ENCODE measurements at places on chromosomes 1 and 21.

DNA sequence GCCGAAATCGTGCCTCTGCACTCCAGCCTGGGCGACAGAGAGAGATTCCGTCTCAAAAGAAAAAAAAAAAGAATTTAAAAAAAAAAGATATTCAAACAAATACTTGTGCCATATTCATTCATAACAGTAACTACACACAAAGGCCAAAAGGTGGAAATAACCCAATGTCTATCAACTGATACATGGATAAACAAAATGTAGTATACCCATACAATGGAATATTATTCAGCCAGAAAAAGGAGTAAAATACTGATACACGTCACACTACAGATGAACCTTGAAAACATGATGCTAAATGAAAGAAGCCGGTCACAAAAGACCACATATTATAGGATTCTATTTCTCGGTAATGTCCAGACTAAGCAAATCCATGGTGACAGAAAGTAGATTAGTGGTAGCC, 109.4 kb upstream of the SOD1 start:
- DNase-seq: no peak

DNA sequence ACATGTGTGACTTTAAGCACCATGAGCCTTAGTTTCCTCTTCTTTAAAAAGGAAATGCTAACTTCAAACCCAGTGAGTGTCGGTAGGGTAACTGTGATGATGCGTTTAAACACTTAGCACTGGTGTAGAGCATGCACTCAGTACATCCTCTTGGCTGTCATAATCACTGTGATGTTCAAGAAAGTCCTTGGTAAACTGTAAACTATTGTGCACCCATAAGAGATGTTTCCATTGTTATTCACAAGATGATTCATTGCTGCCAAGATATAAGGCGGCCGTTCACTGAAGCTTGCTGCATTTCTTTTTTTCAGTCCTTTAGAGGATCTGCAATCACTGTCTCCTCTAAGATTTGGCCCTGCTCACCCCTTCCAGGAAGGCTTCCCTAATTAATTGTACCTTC, 61.8 kb upstream of the DAB1 start:
- DNase-seq: no peak

- no peak for DNase-seq
Measured at GRCh38 chr1:201543871-201544642, 5.1 kb downstream of the NAV1 start.

- no peak for DNase-seq
Measured at GRCh38 chr1:238264951-238265350, 374.2 kb upstream of the ZP4 start.

- no peak for DNase-seq
Measured at GRCh38 chr1:202272103-202272845, 69.5 kb downstream of the UBE2T start.

DNA sequence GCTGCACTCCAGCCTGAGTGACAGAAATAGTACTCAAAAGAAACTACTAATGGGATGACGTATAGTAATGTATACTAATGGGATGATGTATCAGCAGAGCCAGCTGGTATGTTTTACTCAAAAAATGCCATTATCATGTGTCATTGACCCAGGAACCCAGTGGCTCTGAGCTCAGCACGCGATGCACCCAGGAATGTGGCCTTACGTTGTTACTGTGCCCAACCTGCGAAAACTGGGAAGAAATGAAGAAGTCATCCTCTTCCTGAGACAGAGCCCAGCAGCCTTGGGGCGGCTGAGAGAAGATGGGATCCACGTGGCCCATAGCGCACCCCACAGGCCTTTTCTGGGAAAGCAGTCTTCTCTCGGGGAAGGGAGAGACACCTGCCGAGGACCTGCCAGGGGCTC, 8.8 kb downstream of the UBE2J2 start:
- no peak for DNase-seq

GRCh38 chr1:168234846-168235547, 9.2 kb downstream of the SFT2D2 start:
- DNase-seq: peak; percentile 28

DNA sequence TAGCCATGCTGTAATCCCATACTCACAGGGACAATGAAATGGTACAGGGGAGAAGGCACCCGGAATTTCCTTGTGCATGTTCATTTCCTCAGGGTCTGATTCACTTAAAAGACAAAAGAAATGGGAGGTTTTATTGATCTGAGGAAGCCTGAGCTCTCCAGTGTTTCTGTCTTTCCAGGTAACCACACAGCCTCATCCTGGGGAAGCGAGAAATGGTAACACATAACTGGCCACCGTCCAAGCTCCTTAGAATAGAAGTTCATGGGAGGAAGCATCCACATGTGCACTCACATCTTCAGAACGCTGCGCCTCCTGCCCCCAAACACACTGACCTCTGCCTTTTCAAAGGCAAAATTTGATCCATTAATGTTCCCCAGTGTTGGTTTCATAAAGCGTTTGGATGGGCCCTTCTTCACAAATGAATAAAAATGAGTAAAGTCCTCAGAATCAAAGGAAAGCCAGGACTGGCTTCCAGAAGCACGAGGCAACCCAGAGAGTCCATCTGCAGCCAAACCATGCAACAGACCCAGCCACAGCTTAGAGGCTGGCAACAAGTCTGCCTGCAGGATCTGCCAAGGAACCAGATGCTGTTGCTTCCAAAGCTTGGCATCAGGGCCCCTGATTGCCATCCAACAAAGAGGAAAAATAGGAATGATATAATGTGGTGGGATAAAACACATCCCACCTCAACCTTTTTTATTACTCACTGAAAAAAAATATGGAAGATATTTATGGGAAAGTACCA, 120.3 kb downstream of the ZBTB18 start:
- no peak for DNase-seq

GRCh38 chr21:24272521-24272938, 1334.8 kb downstream of the MRPL39 start:
- DNase-seq: no peak

DNA sequence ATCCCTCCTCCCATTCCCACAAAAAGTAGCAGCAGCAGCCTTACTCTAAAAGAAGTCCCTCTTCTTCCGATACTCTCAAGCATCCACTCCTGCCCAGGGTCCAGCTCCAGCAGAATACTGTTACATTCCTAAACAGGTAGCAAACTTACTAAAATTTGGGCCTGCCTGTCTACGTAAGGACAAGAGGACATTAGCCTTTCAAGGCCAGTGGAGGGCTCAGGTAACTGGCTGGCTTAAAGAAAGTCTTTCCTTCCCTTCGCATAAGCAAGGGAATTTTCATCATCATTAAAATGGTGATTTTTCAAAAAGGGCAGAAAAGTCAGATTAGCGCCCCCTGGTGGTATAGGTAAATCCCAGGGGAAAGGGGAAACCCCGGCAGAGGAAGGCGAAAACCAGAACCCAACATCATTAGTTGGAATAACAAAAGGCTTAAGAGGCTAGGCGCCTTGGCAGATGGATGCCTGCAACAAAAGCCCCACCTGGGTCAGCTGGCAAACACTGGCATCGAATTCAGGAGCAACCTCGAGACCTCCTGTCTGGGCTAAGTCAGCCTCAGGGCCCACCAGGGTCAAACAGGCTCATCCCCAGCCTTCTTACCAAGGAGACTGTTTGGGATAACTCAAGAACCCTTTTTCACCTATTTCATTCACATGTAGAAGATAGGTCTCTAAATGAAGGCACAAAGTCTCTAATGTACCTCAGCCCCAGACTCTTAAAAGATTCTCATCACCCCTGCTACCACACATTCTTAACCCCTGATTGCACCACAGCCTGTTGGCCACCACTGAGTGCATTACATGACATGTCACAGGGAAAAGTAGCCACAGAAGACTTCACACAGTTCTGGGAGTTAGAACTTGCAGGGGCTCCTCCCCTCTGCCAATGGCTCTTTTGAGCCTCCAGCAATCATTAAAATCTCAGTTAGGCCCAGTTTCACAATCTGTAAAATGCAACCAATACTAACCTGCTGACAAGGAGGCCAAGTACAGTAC, 36.7 kb downstream of the ERI3 start:
- DNase-seq: peak; percentile 64

- no peak for DNase-seq
Measured at GRCh38 chr1:192130175-192130574, 28.1 kb upstream of the RGS18 start.

DNA sequence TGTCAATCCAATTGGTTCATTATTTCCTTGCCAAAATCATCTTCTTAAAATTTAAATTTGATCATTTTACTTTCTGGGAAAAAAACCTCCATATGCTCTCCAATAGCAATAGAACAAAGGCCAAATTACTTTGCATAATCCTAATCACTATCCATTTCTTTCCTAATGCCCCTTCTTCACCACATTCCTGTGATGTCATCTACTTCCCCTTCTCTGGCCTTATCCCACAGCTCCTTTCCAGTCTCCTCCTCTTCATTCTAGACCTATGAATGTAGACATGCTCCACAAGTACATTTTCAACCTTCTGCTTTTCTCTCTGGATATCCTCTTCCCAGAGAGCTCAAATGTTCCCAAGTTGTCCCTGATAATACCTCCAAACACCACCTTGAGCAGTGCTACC, 216.6 kb downstream of the MRPL39 start:
- no peak for DNase-seq

DNA sequence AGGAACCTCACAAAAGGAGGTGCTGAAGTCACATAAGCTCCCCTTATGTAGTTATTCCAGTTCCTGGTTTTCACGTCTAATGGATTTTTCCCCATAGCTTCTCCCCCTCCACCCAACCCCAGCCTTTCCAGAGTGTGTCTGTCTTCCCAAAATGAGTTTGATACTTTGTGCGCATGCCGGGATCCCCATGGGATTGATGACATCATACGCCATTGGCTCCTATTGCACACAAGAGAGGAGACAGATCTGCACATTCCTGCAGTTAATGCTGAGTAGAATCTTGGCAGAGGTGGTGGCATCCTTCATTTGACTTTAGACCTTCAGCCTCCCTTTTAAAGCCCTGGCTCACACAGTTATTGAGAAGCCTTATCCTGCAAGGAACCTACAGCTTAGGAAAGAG, 71.4 kb downstream of the DDR2 start:
- DNase-seq: no peak

DNA sequence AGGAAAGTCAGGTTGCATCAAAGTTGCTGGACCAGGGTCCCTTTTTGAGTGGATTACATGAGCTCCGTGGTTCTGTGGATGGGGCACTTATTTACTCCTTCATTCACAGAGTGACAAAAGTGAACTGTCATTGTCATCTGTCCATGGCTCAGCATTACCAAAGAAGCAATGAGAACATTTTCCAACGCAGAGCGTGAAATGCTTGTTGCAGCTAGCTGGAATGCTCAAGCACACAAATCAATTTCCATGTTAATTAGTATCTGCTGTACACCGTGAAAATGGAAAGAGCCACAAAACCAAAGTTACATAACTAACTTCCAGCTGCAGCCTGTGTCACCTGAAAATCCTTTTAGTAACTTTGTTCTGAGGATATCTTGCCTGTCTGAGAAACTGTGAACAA, 78.9 kb downstream of the MT1HL1 start:
- no peak for DNase-seq

DNA sequence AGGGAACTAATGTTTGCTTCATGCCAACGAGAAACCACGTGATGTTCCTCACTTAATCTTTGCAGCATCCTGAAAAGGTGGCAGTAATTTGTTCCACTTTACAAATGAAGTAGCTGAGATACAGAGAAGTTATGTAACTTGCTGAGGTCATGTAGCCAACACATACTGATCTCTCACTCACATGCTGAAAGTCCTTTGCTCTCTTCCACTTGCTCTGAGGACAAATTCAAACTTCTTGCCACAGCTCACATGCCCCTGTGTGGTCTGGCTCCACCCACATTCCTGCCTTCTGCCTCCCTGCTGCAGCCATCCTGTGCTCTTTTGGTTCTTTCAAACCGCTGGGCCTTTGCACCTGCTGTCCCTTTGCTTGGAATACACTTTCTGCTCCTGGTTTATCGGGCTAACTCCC, 55.4 kb downstream of the TMCO4 start:
- no peak for DNase-seq

Data from iPS DF 19.7 (cell line).